ENCODE measurements at places on chromosomes 16 and 17. TPM values are rescaled to one million over a fixed set of nuclear protein-coding genes. Genes with fewer than 3 reads are reported as not detected.

Gene HSD17B2
- 12.3 TPM for total RNA-seq

Gene CNTNAP4
- total RNA-seq, result 0.78 TPM

Gene PAQR4
- total RNA-seq, result 34.4 TPM

Gene RCVRN
- total RNA-seq, result not detected

Gene TBC1D3B
- total RNA-seq, result not detected

Gene CHMP1A
- 103 TPM for total RNA-seq

Gene MSLN
- total RNA-seq, result 3.8 TPM

Gene GJD3
- not detected for total RNA-seq

Gene CMTM4
- 13.9 TPM for total RNA-seq

Gene IL17C
- not detected for total RNA-seq

Gene FBXW10B
- 0.08 TPM for total RNA-seq

Gene SPATA20
- 57.0 TPM for total RNA-seq

Gene HSD11B2
- total RNA-seq, result 0.23 TPM

Gene MRC2
- total RNA-seq, result 58.5 TPM

Gene ABCA3
- total RNA-seq, result not detected

Gene CRAMP1
- total RNA-seq, result 5.9 TPM

Gene GLIS2
- total RNA-seq, result 1.0 TPM

Gene SLC47A2
- not detected for total RNA-seq

Gene TIMM22
- total RNA-seq, result 15.5 TPM

Gene SULT1A4
- 0.76 TPM for total RNA-seq

Gene GPR179
- not detected for total RNA-seq

Gene CALB2
- not detected for total RNA-seq

Gene MYH2
- not detected for total RNA-seq

Gene MAF
- 9.8 TPM for total RNA-seq

Gene BCL7C
- 73.8 TPM for total RNA-seq

Gene COPZ2
- 16.6 TPM for total RNA-seq

Measured in hair follicular keratinocyte (primary cell).